T-helper 9 cell (primary cell): ENCODE measurements at places on chromosomes 3 and 15.

GRCh38 chr3:141383555-141384129 lies 15.3 kb downstream of the ZBTB38 start:
- no peak for DNase-seq

DNA sequence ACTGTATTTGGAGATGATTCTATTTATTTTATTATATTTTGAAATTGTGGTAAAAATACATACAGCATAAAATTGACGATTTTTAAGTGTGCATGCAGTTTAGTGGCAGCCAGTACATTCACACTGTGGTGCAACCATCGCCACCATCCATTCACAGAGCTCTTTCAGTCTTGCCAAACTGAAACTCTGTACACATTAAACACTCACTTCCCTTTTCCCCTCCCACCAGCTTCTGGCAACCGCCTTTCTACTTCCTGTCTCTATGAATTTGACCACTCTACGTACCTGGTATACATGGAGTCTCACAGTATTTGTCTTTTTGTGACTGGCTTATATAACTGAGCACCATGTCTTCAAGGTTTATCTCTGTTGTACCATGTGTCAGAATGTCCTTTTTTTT lies 303.3 kb upstream of the ATP10A start:
- DNase-seq: no peak

DNA sequence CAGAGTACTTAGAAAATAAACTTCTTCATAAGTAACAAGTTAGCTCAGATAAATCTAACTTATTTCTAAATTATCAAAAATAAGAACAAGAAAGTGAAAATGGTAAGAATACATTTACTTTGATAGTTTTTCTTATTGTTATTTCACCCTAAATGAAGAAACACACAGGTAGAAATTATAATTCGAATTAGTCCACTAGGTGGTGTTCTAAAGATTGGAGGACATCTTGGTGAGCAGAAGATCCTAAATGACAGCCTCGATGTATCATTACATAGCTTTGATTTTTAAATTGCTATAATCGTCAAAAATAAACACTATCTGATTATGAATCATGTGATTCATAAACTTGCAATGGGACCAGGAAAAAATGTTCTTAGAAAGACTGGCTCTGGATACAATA lies 280.8 kb upstream of the UBE2E2 start:
- DNase-seq: no peak

DNA sequence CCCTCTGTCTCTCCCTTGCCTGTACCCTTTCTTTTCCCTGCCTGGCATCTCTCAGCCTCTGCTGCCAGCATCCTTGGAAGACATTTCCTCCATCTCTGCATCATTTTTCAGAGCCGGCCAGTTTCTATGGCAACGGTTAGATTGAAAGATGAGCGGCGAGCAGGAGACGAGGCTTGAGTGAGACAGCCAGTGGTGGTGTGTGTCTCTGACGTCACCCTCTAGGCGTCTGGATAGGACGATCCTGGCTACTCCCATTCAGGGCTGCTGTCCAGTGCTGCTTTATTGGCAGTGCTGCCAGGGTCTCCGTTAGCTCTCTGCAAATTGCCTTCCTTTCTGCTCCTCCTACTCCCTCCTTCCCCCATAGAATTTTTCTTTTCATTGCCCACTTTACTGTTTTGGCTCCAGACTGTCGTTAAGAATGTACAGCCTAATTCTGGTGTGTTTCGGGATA lies 57.9 kb downstream of the TRAK1 start:
- no peak for DNase-seq

GRCh38 chr3:11482021-11482420 lies 161.7 kb downstream of the VGLL4 start:
- no peak for DNase-seq

DNA sequence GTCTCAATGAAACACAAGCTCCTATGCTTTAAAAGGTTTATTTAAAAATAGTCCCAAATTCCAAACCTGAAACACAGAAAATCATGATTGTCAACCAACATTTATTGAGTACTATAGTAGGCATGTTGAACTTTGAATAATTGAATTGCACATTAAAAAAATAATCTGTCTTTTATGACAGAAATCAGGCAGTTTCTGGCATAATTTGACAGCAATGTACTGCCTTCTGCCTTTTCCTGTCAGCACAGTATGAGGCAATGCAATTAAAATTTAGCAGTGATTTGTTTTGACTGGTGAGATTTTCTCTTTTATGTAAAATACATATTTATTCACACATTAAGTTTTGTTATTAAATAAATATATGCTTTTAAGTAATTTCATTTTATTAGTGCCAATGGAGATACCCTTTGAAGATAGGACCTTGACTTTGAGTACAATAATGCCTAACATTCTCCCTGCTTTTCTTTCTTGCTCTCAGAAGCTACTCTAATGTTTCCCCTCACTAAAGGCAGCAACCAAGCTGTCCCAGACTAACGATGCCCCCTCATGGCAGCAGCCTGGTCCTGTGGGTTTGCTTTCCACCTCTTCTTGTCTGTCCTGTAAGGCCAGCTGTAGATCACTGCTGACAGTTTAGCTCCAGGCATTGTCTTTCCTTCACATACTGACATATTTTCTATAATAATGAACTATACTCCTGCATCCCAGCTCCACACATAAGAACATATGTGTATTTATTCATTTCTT lies 346.7 kb downstream of the IL20RB start:
- DNase-seq: no peak

DNA sequence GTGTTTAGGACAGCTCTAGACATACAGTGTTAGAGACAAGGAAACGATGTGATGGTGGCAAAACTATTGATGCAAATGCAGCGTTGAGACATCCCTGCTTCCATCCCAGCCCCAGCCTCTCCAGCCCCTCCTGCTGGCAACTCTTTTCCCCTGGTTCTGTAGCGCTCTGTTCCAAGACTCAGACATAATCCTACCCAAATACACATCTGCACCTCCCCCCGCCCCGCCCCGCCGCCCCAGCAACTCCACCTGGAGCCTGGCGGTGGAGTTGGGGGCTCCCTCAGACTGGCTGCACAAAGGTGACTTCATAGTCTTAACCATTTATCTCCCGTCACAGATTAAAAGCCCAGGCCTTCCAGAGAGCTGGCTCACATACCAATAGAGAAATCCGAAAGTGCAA lies 7.2 kb upstream of the SEC22A start:
- DNase-seq: no peak

- DNase-seq: no peak
Observed at GRCh38 chr3:120469882-120470301, 19.1 kb upstream of the FSTL1 start.

- no peak for DNase-seq
Observed at GRCh38 chr15:79674124-79674465, 222.7 kb downstream of the MTHFS start.

GRCh38 chr15:28106294-28107110 lies 7.4 kb upstream of the OCA2 start:
- no peak for DNase-seq

DNA sequence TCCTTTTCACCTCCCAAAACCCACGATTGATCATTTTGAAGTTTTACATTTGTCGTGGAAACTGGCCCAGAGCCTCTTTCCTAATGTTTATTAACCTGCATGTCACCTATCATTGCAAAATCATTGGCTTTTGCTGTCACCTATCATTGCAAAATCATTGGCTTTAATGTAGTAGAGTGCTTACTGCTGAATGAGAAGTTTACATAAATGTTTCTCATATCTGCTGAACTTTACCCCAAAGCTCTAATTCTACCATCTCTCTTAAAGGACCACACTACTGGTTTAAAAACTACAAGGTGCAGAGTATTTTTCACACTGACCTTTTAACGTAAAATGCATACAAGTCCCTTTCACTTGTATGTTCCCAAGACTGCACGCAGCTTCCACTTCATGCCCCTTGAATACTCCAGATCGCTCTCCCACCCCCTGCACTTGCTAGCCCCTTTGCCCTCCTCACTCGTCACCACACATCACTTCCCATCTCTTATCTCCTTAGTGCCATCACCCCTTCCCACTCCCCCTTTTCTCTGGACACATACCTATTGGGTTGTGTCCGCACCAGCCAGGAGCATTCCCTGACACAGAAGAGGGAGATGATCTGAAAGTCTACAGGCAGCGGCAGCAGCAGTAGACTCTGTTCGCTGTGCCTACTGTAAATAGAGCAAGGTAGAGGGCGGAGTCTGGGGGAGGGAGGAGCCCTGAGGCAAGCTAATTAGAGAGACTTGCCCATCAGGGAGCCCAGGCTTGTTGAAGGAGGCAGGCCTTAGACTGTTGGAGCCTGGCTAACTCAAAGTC lies 30.2 kb upstream of the ATOSA start:
- no peak for DNase-seq

GRCh38 chr3:145145461-145145860 lies 1015.5 kb downstream of the PLOD2 start:
- DNase-seq: no peak

DNA sequence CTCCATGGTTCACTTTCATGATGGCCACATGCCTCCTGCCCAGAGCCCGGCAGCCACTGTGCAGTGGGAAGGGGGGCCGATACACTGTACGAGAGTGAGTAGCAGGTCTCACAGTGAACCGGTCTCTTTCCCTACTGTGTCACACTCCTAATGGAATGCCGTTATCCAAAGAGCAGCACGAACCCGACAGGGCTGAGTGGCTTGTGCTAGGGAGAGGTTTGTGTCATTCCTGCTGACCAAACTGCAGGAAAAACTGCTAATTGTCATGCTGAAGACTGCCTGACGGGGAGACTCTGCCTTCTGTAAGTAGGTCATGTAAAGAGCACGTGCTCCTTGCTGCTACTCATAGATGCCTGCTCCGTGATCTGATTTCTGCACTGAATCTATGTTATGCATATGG lies 105.1 kb downstream of the ARPP21 start:
- no peak for DNase-seq

DNA sequence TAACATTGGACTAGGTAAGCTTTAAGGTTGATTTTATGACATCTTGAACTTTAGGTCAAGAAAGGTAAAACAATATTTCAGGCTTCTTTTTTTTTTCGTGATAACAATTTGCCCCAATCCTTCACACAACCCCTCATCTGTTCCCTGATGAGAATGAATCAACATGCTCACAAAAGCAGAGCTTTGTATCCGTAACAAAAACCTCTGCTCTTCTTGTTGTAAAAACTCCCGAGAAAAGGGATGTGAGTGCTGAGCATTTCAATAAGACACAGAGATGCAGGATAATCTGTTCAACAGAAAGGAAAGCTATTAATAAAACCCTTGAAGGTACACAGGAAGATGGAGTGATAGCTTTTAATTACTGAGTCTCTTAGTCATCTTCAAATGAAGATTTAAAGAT lies 94.3 kb downstream of the RAD18 start:
- no peak for DNase-seq

DNA sequence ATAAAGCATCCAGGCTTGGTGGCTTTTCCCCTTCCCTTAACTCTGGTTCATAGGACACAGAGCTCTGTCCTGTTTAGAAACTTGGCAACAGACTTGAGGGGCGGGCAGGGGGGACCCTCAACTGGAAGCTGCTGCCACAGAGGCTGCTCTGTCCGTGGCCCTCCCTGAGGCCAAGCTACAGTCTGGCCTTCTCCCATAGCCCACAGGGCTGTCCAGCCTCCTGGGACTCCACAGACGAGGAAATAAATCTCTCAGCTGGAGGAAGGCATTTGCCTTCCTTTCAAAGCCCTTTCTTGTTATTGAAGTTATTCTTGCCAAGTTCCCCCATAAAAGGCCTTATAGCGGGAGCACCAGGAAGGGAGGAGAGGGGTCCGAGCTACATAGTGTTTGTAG lies 248.8 kb upstream of the TPM1 start:
- no peak for DNase-seq
